ENCODE measurements at places on chromosomes 1 and 21. TPM values are rescaled to one million over a fixed set of nuclear protein-coding genes. Genes with fewer than 3 reads are reported as not detected.
A peak's percentile ranks its signal among the peaks of the same experiment; 100 is the strongest.

F11R gene
- 110 TPM for polyA plus RNA-seq

PLCH2 gene
- 3.4 TPM for polyA plus RNA-seq

GBP5 gene
- polyA plus RNA-seq, result 1.7 TPM

TMEM125 gene
- polyA plus RNA-seq, result 36.6 TPM

CYP4X1 gene
- polyA plus RNA-seq, result 4.9 TPM

F5 gene
- polyA plus RNA-seq, result 0.18 TPM

DNA sequence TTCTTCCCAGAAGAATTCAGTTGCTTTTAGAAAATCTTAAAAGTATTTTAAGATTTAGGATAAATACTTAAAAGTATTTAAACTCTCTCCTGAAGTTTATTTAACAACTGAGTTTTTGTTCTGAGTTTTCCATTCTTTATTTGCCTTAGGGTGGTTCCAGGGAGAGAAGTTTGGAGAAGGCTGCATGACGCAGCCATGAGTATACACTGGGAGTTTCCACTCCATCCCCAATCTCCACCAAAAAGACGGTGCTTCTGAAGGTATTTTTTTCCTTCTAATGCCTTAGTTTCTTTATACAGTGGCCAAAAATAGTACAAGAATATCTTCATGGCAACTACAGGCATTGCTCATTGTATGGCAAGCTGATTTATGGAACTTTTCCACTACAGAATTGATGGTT, 122.7 kb downstream of the ST6GALNAC5 start:
- no peak for DNase-seq

DNA sequence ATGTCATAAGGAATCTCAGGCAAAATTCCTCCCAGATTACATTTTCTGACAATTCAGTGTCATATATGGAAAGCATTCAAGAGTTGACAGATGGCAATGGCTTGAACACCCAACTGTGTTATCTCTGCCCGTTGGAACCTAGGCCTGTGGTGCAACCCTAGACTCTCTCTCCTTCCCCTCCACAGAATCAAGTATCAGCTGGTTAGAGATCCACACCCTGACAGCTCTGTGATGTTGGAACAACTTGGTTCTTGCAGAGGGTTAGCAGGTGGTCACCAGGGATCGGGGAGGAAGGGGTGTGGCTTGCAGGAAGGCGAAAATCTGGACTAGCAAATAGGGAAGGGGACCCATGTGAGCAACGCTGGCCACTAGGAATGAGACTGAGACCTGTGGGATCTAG, 26.3 kb downstream of the PCSK9 start:
- DNase-seq, result no peak

GRCh38 chr21:18334066-18334465, 69.5 kb downstream of the TMPRSS15 start:
- no peak for DNase-seq

GRCh38 chr1:54798769-54799641, 2.1 kb downstream of the TTC22 start:
- DNase-seq, result no peak

DNA sequence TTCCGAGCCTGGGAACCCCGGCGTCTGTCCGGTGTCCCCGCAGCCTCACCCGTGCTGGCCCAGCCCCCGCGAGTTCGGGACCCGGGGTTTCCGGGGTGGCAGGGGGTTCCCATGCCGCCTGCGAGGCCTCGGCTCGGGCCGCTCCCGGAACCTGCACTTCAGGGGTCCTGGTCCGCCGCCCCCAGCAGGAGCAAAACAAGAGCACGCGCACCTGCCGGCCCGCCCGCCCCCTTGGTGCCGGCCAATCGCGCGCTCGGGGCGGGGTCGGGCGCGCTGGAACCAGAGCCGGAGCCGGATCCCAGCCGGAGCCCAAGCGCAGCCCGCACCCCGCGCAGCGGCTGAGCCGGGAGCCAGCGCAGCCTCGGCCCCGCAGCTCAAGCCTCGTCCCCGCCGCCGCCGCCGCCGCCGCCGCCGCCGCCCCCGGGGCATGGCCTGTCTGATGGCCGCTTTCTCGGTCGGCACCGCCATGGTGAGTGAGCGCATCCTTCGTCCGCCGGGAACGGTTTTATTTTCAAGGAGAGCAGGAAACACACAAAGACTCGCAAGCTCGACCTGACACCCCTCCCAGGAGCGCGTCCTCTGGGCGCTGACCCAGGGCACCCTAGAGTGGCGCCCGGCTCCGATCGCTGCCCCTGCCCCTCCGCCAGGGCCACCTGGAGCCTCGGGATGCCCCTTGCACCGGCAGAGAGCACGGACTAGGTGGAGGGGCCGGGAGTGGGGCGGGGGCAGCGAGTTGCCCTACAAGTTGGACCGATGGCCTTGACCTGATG, at the start of gene ABCG1:
ABCG1 (plus strand) TSS at position 305 of the 770 bp plus-strand sequence; CDS start at position 428, 123 bp downstream.
- no peak for DNase-seq

GRCh38 chr1:37998913-37999429, 6.3 kb downstream of the FHL3 start:
- DNase-seq, result no peak

DNA sequence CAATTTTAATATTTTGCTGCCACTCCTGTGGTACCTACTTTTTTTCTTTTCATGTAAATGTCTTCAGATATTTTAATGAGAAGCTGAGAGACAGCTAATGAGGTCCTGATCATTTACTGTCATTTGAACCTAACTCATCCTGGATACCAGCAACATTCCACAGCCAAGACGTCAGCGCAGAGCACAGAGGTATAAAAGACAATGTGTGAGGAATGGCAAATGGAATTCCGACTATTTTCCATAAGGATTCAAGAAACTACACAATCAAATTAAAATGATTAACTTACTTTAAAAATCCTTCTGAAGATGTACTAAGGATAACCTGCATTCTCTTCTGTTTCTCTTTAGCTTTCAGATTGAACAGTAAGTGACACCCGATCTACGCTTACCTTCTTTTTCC, 38.8 kb downstream of the HEATR1 start:
- no peak for DNase-seq

GRCh38 chr1:93715529-93716126, 34.0 kb upstream of the BCAR3 start:
- DNase-seq, result no peak

DNA sequence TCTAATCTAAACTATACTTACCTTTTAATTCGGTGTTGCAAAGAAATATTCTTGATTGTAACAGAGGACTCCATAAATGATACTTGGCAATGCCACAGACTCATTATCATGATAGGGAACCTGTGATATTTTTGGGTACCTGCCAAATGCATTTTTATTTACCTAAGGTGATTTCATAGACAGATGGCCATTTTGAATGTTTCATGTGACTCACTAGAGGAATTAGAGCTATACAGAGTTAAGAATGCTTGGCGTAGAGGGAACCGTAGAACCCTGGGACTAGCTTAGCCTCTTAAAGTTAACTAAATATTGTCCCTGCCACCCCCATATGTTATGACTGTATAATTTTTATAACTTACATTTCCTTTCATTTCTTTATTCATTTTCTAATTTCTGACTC, 136.1 kb downstream of the DISP1 start:
- DNase-seq, result no peak

DNA sequence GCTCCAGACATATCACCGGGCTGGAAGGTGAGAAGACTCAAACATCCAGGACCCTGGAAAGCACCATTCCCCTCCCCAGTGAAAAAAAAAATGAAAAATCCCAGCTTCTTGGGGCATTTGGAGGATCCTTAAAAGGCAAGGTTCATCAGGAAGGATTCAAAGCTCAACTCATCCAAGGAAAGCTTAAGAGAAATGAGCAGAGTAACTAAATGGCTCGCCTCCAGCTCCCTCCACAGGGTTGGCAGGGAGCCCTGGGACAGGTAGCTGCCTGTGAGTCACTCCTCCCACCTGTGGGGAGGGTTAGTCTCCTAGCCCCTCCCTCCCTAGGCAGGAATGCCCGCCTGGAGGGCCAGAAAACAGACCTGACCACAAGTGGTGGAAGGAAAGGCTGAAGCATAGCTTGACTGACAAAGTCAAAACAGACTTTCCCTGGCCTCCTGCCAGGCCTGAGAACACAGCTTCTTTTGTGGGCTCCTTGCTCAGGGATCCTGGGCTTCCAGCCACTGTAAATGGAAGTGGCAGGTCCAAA, 712 bp upstream of the LAMB3 start:
- DNase-seq, result peak; percentile 83

GRCh38 chr1:27102134-27102706, 52.7 kb downstream of the SLC9A1 start:
- no peak for DNase-seq

DNA sequence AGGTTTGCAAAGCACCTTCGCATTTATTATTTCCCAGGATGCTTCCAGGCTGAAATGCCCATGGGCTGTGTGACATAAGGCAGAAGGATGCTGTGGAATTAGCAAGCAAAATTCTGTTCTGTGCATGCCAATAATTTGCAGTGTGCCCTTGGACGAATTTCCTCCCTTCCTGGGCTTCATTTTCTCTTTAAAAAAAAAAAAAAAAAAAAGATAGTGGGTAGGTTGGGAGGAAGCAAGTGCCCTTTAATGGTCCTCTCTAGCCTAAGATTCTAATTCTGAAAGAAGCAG, 2.5 kb upstream of the ID3 start:
- DNase-seq, result no peak

DNA sequence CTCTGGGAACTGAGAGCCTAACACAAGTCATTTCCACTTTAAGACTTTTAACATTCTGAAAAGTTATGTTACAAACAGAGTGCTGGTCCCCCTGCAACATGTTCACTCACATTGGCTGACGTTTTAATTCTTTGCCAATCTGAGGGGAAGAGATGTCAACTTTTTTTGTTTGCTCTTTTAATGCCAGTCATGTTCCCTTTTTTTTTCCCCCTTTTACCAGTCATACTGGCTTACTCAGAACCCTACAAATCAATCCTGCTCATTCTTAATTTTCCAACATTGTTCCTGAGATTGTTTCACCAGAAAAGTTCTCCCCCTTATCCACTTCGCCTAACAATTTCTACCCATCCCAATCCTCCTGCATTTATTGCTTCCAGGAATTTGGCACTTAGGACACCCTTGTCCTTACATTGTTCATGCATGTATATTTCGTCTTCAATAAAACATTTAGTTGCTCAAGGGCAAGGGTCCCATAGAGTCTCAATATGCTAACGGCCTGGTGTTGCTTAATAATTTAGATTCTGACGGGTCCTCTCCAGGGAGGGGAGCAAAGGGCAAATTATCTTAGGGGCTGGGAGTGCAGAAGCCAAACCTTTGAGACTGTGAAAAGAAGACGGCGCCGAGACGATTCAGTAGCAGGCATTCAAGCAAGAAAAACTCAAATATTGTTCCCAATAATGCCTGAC, 624 bp upstream of the CR1L start:
- DNase-seq, result no peak

Data from right lung (tissue), 10 donors.